ENCODE measurements at places on chromosomes 12 and 14.

DNA sequence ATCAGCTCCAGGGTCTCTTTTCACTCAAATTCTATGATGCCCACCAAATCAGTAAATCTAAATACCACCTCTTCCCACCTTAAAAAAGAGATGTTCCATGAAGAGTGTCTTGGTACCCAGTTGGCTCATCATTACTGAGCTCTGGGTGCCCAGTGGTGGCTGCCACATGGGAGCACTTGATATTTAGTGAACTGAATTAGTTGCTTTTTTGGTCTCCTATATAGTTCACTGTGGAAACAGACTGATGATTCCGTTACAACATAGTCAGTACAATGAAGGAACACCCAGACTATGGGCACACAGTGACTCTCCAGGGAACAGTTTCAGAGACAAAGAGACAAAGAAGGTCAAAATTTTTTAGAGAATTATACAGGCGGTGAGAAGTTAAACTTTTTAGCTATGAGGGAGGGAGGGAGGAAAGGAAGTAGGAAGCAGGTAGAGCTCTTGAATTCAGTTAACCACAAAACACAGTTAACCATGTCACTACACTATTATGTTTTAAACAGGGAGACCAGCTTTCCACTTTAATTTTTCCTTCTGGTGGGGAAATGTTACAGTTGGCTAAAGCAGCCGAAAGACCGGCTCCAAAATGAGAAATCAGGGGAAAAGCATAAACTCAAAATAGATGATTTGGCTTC is 14.6 kb upstream of the YY1 start:
- no peak for DNase-seq

GRCh38 chr14:23568600-23569331 is 1.2 kb upstream of the AP1G2 start:
- DNase-seq: peak; percentile 28

GRCh38 chr14:99879401-99880295 is 86.4 kb downstream of the EML1 start:
- DNase-seq: peak; percentile 89

DNA sequence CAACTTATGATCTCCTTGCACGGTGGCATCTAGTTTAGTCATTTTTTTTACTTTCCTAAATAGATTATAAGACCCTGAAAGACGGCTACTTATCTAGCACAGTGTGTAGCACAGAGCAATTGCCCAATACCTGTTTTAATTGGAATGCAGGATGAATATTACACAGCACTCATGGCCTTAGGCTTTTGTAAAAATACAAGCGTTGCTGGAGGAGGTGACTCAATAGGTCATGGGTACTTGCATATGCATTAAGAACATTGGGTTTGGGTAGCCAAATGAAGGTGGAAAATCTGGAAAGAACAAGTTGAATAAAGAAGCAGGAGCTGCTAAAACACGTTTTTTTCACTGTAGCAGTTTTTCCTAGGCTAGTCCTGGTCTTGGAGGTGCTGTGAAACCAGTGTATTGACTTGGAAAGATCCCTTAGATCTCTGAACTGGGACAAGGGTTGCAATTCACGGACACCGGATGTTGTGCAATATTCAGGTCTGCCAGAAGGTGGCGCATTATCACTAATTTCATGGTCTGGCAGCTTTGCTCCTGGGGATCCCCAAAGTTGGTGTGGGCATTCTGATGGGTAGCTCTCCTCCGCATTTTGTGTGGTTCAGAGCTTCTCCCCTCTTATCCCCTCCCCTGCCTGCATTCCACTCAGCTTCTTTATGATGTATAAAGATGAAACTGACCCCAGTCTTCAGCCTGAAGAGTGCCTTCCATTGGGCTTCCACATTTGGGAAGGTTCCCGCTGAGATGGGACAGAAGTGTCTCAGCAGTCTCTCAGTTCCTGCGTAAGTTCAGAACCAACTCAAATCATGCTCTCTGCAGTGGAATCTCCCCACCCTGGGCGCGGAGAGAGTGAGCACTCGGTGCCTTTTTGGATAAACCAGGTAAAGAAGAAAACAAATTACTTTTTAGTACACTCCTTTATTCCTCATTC is 278.3 kb downstream of the NRXN3 start:
- peak; percentile 50 for DNase-seq

DNA sequence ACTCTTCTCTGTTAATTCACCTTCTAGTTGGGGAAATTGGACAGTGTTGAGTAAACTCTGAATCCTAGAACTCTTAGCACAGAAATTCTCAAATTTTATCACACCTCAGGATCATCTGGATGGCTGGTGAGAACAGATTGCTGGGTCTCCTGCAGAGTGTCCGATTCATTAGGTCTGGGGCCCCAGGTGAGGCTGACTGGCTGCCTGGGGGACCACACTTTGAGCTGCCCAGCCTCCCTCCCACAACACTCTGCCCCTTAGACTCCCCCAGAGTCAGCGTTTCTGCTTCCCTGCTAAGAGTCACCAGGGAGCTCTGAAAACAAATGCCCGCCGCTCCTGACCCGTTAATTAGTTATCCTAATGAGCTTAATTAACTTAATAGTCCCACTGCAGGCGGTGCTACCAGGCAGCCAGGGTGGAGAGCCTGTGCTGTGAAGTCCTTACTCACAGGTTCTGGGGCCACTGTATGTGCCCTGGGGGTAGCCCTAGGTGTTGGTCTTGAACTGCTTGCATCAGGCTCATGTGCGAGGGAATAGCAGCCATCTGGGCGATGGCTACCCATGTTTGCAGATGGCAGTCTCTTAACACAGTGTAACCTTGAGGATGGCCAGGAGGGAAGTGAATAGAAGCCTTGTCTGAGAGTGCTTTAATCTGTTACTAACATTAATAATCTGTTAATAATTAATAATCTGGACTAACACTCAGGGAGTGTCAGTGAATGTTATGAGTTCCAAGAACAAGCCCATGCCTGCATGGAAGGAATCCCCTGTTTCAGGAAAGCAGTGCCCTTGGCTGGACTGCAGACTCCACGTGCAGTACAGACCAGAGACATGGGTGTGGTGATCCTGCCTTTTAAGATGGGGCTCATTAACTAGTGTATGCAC is 35.6 kb downstream of the AACS start:
- DNase-seq: no peak

DNA sequence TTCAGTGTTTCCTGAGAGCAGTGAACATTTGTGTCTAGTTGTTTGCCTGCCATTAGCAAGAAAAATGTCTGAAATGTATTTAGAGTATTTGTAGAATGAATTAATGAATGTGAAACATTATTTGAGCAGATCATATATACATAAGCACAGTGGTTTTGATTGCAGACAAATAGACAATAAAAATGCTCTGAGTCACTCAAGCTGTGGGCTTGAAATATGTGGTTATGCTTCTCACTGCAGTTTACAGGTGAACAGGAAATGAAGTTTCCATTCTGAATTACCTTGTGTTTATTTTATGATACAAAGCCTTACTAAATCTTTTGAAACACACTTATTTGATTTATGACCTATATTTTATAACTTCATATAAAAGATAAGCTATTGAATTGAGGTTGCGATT is 827.7 kb downstream of the TMTC2 start:
- no peak for DNase-seq

GRCh38 chr12:47777741-47778558 is 4.9 kb downstream of the SLC48A1 start:
- DNase-seq: no peak

Measured in adipocyte (in vitro differentiated cells).